ENCODE measurements at places on chromosomes 1 and 21. TPM values are rescaled to one million over a fixed set of nuclear protein-coding genes. Genes with fewer than 3 reads are reported as not detected.
A peak's percentile ranks its signal among the peaks of the same experiment; 100 is the strongest.

DNA sequence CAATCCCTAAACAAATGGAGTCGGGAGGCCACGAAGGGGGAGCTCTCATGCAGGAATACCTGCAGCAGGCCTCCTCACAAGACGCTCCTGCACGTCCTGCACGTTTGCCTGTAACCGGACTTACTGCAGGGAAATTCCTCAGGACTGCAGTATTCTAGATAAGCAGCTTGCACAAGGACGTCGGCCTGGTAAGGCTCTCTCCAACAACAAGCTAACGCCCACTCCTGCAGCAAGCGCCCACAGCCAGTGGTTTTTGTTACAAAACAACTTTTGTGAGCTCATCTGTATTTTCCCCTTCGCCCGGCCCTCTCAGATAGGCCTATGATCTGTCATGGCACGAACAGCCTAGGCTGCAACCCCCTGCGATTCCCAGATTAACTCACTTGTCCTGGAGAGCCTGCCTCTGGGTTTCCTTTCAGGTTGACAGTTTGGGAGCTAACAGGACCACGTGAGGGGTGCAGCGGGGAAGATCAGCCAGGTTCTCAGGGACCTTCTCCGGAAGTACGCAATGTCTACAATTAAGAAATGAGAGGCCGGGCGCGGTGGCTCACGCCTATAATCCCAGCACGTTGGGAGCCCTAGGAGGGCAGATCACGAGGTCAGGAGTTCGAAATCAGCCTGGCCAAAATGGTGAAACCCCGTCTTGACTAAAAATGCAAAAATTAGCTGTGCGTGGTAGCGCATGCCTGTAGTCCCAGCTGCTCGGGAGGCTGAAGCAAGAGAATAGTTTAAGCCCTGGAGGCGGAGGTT is 921 bp upstream of the MIB2 start:
- peak overlapping the region; percentile 92 for H3K4me3 ChIP-seq
- H3K4me1 ChIP-seq, result peaks cover 35% of the 10 kb centered on the region
- H3K27ac ChIP-seq, result peak overlapping the region; percentile 100
- no peaks in the 10 kb centered on the region for H3K27me3 ChIP-seq

DNA sequence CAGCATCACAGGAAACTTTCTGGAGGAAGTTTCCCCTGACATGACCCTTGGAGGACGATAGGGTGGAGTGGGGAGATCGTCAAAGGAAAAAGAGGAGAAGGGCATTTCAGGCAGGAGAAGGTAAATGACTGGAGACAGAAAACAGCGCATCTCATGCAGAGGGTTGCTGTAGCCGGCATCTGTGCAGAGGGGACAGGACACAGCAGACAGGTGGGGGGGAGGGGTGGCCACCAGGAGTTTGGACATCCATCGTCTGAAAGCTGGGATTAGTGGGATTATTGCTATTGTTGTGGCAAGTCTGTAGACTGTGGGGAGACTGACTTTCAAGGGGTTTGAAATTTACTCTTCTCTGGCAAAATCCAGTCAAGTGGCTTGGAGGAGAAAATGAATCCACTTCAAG is 463.9 kb downstream of the OMA1 start:
- H3K4me3 ChIP-seq, result no peak overlapping the region
- H3K4me1 ChIP-seq, result no peaks in the 10 kb centered on the region
- H3K27me3 ChIP-seq, result no peaks in the 10 kb centered on the region
- no peak for DNase-seq
- H3K27ac ChIP-seq, result no peak overlapping the region

- H3K4me1 ChIP-seq, result no peaks in the 10 kb centered on the region
- H3K36me3 ChIP-seq, result no peaks in the 10 kb centered on the region
- peak overlapping the region; percentile 29 for H3K4me3 ChIP-seq
- peak overlapping the region; percentile 62 for H3K27ac ChIP-seq
- no peaks in the 10 kb centered on the region for H3K27me3 ChIP-seq
- DNase-seq, result no peak
These were observed 25.7 kb downstream of the PRMT2 start for GRCh38 chr21:46661211-46661625.

DNA sequence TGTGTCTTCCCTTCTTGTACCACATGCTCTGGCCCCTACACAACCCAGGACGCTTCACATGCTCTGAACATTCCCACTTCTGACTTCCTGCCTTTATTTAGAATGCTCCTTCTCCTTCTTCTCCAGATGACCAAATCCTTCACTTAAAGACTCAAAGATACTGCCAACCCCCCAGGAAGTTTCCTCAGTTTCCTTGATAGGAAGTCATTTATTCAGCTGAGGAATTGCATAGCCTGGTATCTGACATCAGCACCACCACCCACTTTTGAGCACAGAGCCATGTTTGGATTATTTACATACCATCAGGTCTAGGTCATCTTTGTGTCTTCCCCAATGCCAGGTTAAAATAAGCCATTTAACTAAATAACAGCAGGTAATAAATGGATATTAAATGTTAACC is 42.4 kb downstream of the GFI1 start:
- no peaks in the 10 kb centered on the region for H3K27me3 ChIP-seq
- DNase-seq, result no peak
- no peak overlapping the region for H3K27ac ChIP-seq
- H3K4me3 ChIP-seq, result no peak overlapping the region

DNA sequence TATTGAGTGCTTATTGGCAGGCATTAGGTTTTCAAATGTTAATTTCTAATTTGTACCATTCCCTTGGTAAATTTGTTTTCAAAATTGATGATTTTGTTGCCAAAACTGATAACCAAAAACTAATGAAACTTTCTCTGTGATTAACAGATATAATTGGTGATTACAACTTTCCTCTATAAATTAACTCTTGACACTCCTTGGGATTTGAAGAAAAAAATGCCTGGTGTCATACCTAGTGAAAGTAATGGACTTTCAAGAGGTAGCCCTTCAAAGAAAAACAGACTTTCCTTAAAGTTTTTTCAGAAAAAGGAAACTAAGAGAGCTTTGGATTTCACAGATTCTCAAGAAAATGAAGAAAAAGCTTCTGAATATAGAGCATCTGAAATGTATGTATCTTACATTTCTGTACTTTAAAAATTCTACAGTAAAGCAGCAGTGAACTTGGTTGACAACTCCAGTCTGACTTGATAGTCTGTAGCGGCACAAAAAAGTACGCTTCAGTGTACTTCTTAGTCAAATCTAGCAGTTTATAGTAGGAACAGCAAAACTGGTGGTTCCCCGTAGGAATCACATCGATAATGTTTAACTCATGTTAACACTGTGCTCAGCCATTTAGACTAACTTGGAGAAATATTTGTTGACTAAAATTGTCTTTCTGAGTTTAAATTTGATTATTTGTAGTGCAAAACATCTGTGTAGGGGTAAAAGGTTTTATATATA is 3.0 kb downstream of the USP1 start:
- no peak for DNase-seq
- H3K4me1 ChIP-seq, result peaks cover 42% of the 10 kb centered on the region
- no peak overlapping the region for H3K27ac ChIP-seq
- H3K27me3 ChIP-seq, result no peaks in the 10 kb centered on the region
- H3K4me3 ChIP-seq, result no peak overlapping the region

DNA sequence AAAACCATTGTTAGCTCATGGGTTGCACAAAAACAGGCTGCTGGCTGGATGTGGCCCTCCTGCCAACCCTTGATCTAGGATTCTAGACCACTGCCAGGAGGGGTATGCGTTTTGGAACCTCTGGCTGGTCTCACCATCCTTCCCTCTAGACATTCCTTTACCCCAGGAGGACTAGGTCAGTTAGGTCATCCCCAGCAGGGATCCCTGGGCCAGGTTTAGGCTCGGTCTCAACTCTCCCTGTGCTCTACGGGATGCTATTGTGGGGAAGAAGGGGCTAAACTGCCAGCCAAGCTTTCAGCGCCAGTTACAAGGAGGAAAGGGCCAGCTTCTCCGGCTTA is 22.7 kb downstream of the SLC2A1 start:
- no peaks in the 10 kb centered on the region for H3K36me3 ChIP-seq
- no peaks in the 10 kb centered on the region for H3K27me3 ChIP-seq
- H3K4me1 ChIP-seq, result peaks cover 95% of the 10 kb centered on the region
- DNase-seq, result no peak

DNA sequence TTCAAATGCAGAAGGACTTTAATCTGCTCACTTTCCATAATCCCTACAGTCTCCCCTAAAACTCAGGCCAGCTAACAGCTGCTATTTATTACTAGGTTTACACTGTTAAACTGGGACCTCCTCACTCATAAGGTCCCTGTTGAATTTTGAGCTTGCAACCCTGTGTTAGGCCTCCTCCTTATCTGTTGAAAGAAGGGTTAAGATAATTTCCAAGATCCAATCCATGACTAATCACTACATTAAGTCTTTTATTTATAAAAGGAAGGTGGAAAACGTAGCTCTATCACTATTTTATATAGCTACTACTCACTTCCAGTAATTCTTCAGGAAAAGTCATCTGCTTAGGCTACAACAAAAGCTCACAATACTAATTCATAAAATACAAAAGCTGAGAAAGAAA is 79.5 kb downstream of the EVI5 start:
- peaks cover 4% of the 10 kb centered on the region for H3K36me3 ChIP-seq
- H3K27me3 ChIP-seq, result no peaks in the 10 kb centered on the region
- H3K27ac ChIP-seq, result no peak overlapping the region

- no peaks in the 10 kb centered on the region for H3K27me3 ChIP-seq
- H3K27ac ChIP-seq, result no peak overlapping the region
- DNase-seq, result no peak
- no peaks in the 10 kb centered on the region for H3K36me3 ChIP-seq
- H3K4me3 ChIP-seq, result no peak overlapping the region
- H3K4me1 ChIP-seq, result no peaks in the 10 kb centered on the region
These were observed 683.4 kb downstream of the PTPRC start for GRCh38 chr1:199322278-199322677.

DNA sequence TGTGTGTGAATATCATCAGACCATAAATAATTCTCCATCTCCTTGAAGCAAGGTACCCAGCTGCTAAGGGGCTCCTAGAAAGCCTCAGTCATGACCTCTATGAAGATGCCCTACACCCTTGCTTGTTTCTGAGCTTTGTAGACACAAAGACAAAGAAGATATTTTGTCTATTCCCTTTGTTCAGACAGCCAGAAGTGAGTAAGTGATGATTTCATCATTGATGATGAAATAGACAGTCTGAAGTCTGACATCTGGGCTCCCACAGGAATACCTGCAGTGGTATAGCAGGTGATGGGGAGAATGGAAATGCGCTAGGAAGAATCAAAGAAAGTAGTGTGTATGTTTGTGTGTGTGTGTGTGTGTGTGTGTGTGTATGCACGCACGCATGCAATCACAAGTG is 82.2 kb upstream of the DPT start:
- H3K27ac ChIP-seq, result no peak overlapping the region
- H3K27me3 ChIP-seq, result no peaks in the 10 kb centered on the region
- no peaks in the 10 kb centered on the region for H3K4me1 ChIP-seq
- H3K4me3 ChIP-seq, result no peak overlapping the region

- no peak overlapping the region for H3K4me3 ChIP-seq
- no peaks in the 10 kb centered on the region for H3K27me3 ChIP-seq
These were observed 18.1 kb upstream of the MYOG start for GRCh38 chr1:203103829-203104495.

- H3K27me3 ChIP-seq, result no peaks in the 10 kb centered on the region
- no peak for DNase-seq
- H3K36me3 ChIP-seq, result no peaks in the 10 kb centered on the region
- H3K27ac ChIP-seq, result no peak overlapping the region
- no peak overlapping the region for H3K4me3 ChIP-seq
These were observed 59.3 kb downstream of the NCAM2 start for GRCh38 chr21:21057349-21058062.

GRCh38 chr1:29563092-29563491 is 326.8 kb downstream of the PTPRU start:
- H3K4me3 ChIP-seq, result no peak overlapping the region
- DNase-seq, result no peak
- H3K4me1 ChIP-seq, result no peaks in the 10 kb centered on the region
- no peak overlapping the region for H3K27ac ChIP-seq
- no peaks in the 10 kb centered on the region for H3K36me3 ChIP-seq
- no peaks in the 10 kb centered on the region for H3K27me3 ChIP-seq

- DNase-seq, result no peak
- H3K27me3 ChIP-seq, result no peaks in the 10 kb centered on the region
- no peaks in the 10 kb centered on the region for H3K4me1 ChIP-seq
- H3K4me3 ChIP-seq, result no peak overlapping the region
These were observed 126.7 kb downstream of the CDC42BPA start for GRCh38 chr1:227191607-227192006.

GRCh38 chr1:61436016-61436415 is 288.9 kb downstream of the TM2D1 start:
- H3K36me3 ChIP-seq, result no peaks in the 10 kb centered on the region
- no peak for DNase-seq
- peaks cover 26% of the 10 kb centered on the region for H3K4me1 ChIP-seq
- no peak overlapping the region for H3K27ac ChIP-seq
- H3K4me3 ChIP-seq, result no peak overlapping the region

DNA sequence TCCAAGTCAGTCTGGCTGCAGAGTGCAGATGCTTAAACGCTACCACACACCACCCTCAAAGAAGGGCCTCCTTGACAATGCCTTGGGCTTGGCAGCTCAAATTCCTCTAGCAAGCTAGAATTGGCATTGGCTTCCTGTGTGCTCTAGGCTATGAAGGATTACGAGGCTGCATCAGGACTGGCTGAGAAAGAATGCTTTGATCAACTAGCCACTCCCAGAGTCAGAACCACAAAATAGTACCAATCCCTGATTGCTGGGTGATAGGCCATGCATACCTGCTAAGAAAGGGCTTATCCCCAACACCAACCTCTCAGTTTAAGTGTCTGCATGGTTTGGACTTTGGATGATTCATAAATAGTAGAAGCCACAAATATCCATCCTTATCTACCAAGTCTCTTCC is 504.9 kb downstream of the OMA1 start:
- H3K36me3 ChIP-seq, result no peaks in the 10 kb centered on the region
- no peaks in the 10 kb centered on the region for H3K4me1 ChIP-seq
- H3K27ac ChIP-seq, result no peak overlapping the region
- DNase-seq, result no peak
- no peak overlapping the region for H3K4me3 ChIP-seq
- H3K27me3 ChIP-seq, result no peaks in the 10 kb centered on the region

DNA sequence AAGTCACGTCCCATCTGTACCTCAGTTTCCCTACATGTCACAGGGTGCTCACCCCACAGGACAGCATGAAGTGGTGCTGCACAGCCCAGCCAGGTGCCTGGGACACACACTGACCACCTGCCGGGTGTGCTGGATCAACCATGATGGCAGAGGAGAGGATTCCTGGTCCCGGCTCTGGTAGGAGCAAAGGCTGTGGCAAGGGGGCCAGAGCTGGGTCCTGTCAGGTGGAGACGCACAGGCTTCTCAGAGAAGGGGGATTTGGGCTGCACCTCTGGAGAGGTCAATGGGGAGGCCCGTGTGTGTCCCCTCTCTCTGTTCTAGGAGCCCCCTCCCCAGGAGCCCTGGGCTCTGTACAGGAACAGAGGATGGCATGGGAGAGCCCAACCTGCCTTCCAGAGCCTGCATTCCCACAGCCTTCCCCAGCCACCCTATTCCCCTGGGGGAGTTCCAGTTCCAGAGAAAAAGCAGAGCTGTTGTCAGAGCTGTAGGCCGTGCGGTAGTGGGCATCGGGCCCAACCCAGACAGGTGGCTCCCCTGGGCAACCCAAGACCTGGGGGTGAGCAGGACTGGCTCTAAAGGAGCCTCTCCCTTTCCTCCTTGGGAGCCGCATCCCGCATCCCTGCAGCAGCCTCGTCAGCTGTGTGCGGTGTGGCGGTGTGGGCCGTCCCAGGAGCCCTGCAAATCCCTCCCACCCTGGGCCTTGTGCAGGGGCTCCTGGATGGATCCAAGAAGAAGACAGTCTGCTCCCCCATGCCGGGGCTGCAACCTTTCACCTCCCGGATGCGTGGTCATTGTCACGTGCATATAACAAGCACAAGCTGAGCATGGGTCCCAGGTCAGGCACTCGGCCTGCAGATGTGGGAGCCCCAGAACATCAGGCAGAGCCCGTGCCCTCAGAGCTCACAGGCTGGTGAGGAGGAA is 2.9 kb upstream of the TFF3 start:
- no peaks in the 10 kb centered on the region for H3K36me3 ChIP-seq
- no peaks in the 10 kb centered on the region for H3K27me3 ChIP-seq
- H3K4me3 ChIP-seq, result no peak overlapping the region
- H3K4me1 ChIP-seq, result no peaks in the 10 kb centered on the region

Gene HAO2
- not detected for total RNA-seq

Gene TAS1R1
- not detected for total RNA-seq
